ENCODE measurements at places on chromosomes 11 and 22.
A peak's percentile ranks its signal among the peaks of the same experiment; 100 is the strongest.

GRCh38 chr11:125904678-125905077 is 370 bp downstream of the DDX25 start:
- DNase-seq: no peak

- no peak for DNase-seq
Observed at GRCh38 chr11:121334973-121335710, 42.6 kb downstream of the SC5D start.

DNA sequence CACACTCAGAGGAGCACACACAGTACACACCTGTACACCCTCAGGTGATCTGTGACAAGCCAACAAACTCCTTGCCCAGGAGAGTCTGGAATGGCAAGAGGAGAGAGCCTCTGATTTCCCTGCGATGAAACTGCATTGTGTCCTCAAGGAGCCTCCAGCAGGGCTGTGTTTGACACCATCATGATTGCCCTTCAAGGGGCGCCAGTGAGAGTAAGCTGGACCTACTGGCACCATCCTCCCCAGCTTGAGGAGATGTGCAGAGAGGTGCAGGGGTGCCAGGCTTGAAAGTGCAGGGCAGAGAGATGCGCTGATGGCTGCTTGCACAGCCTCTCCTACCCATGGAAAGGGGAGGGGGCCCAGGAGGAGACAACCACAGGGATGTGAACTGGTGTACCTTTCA is 188.8 kb upstream of the CADM1 start:
- DNase-seq: no peak

DNA sequence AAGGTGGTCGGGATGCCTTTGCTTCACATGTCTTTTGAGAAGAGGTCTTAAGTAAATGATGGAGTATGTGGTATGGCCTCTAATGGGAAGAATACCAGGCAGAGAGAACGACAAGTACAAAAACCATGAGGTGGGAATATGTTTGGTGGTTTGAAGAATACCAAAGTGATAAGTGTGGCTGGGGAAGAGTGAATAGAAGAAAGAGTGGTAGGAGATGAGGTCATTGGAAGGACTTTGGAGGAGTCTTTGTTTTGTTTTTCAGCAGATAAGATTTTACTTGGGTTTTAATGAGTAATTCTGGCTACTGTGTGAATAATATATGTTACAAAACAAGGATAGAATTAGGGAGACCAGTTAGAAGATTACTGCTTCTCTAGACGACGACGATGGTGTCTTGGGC is 515.4 kb downstream of the RAB38 start:
- DNase-seq: no peak

GRCh38 chr11:70420008-70420464 is 21.7 kb downstream of the CTTN start:
- DNase-seq: no peak

GRCh38 chr22:35947794-35948425 is 80.7 kb downstream of the RBFOX2 start:
- no peak for DNase-seq

DNA sequence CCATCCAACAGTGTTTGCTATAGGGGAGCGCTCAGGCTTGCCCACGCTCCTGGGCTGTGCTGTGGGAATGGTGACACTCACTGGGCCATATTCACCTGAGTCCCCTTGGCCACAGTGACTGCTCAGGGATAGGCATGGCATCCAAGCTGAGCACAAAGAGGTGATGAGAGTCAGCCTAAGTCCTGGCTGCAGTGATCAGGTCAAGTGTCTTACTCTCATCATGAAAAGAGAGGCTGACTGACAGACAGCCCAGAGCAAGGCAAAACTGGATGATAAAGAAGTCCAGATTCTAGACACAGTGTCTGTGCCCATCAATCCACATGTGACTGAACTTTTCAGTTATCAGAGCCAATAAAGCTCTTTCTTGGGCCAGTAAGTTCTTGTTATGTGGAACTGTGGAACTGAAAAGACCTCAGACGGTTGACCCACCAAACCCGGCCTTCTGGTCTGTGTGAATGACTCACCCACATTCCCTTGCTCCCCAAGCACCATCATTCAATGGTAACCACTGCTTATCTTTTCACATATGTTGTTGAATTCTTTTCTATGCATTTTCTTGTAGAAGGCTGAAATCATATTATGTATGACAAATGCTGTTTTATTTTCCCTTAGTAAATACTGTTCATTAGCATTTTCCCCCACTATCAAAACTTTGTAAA is 43.2 kb upstream of the YPEL1 start:
- DNase-seq: no peak

GRCh38 chr22:50571264-50572175 is 6.7 kb downstream of the CPT1B start:
- DNase-seq: no peak

GRCh38 chr11:128559496-128560103 is 27.8 kb downstream of the ETS1 start:
- no peak for DNase-seq

DNA sequence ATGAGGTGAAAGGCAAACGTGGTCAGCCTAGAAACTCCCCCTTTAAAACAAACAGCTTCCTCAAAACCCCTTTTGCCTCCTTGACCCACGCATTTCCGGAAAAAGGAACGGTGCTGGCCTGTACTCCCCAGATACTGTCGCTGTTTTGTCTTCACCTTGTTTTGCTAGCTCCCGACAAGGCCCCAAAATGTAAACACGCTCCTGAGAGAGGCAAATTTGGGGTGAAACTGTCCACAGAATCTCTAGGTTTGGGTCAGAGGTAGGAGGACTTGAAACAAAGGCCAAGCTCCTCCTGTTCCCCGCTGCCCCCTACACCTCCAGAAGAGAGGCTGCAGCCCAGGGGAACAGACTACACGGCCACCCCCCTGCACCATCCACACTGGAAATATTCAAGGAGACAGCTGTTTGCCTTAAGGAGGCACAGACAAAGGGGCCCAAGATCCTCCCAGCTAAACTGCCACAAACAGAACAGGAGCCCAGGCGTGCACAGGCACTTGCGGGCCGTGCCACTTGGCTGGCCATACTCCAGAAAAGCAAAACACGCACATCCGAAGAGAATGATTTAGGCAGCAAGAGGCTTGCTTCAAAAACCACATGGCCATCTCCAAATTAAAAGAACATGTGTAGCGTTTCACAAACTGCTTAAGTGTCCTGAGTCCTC is 160.5 kb upstream of the GRK3 start:
- peak; percentile 61 for DNase-seq

DNA sequence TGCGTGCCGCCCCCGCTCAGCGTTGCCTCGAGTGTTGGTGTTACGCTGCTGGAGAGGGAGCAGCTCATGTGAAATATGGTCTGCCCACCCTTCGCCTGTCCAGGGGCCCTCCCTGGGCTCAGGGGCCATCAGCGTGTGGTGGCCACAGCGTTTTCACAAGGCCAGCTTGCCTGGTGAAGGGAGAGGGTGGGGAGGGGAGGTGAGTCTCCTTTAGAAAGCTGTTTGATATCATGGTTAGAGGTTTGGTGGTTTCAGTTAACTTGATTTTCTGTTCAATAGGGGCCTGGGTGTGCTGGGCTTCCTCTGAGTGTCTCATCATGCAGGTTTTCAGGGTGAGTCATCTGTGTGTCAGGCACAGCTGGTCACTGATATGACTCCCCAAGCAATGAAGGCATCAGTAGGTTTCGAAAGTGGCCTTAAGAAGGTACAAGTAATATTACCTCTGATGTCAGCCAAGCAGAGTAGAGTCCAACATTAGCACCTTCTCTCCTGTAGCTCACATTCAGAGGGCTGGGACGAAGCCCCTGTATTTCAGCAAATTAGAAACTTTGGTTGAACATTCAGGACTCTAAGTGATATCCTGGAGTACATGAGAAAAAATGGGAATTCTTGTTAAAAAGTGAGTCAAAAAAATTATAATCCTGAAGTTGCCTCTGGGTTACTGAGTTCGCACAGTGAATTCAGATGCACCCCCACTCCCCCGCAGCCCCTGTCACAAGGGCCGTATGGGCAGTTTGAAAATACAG is 172.5 kb downstream of the TBC1D22A start:
- peak; percentile 51 for DNase-seq

DNA sequence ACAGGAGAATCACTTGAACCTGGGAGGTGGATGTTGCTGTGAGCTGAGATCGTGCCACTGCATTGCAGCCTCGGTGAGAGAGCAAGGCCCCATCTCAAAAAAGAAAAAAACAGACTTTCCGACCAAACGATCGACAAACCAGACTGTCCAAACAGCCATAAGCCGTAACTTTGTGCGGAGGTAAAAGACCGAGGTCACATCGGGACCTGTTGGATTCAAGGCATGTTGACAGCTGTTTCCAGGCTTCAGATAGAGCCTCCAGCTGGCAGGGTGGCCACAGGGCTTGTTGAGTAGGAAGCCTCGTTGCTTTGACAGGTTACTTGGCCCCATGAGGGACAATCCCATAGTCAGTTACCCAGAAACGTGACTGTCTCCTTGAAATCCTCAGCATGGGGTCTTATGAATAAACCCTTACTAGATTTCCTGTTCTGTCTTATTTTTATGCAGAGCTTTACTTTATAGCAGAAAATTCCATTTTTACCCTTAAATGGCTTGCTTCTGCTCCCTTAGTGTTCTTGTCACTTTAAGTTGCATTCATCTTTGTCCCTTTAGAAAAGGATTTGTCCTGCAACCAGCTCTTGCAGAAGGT is 22.3 kb downstream of the PPARA start:
- DNase-seq: no peak

- no peak for DNase-seq
Observed at GRCh38 chr11:102582140-102582539, 43.0 kb downstream of the MMP20 start.

DNA sequence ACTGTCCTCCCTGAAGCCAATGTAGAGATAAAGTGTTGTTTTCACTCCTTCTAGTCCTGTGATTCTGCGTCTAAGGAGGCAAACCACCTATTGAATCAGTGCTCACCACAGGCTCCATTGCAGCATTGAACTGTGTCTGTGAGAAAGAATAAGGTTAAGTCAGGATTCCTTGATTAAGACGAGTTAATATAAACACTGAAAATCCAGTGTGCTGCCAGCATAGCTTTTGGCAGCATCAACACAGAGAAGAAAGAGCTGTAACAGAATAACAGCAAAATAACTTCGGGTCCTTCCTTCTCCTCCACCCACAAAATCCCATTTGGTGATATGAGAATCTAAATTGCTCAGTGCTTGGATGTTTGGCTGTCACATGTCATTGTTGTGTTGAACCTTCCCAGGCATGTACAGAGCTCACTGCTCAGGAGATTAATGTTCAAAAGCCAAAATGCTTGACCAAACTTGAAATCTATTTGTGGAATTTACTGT is 185.2 kb upstream of the DDI1 start:
- no peak for DNase-seq

DNA sequence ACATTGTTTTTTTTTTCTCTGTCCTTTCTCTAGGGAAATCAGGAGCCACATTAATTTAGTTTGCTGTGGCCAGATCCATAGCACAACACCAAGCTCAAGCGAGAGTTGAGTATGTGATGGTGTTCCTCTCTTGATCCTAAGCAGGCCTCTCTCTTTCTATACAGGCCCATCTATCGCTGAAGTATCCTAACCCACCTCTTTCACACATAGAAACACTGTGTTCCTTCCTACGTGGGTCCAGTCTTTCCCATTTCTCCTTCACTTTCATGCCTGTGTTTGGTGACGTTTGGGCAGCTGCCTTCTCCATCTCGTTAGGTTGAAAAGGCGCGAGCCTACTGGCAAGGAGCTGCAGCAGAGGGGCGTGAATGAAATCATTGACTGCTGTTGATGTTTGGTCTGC is 2.4 kb downstream of the PACS1 start:
- no peak for DNase-seq

GRCh38 chr11:48025984-48026340 is 45.6 kb downstream of the PTPRJ start:
- no peak for DNase-seq

DNA sequence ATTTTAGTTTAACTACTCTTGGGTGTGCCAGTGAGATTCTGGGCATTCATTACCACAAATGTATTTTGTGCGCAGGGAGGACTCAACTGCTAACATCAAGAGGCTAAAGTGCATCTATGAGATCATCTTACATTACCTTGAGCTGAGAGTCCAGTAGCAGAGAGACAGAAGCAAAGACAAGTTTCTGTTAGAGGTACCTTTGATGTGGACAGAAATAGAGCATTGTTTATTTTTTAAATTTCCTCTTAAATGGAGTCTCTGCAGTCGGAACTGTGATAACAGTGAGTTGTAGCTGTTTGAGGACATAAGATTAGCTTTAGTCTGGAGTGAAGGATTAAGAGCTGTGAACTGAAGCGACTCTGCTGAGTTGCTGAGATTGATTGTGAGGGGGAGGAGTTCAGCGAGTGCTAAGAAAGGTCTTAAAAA is 297.0 kb downstream of the CADM1 start:
- DNase-seq: no peak

DNA sequence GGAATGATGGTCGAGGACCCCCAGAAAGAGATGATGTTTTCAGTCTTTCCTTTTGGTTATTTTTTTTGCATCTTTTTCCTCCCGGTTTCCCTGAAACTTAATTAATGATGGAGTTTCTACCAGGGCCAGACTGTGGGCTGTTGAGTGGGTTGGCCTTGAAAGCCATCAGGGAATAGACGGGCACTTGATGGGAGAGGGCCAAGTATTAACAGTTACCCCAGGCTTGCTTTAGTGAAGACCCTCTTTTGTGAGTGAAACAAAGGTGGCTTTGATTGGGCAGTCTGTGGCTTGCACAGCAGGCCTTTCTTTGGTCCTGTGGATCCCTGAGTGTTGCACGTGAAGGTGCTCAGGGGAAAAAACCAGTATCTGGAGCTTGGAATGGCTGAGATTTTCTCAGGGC is 56.9 kb downstream of the AMOTL1 start:
- DNase-seq: no peak

DNA sequence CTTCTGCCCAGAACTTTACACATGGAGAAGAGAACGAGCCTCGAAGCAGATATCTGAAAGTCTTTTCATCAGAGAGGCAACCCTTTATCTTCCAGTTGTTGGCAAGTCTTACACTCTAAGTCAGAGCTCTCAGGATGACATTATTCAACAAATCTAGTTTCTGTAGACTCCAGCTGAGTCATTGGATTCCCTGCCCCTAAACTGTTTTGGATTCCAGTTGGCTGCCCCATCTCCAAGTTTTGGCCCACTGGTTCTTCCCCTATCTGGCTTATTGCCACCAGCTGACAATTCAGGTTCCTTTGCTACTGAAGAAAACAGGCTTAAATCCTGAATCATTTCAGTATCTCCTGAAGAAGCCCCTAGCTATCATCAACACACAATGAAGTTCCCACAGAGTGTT is 14.2 kb downstream of the SAAL1 start:
- DNase-seq: no peak

- no peak for DNase-seq
Observed at GRCh38 chr22:31602259-31602952, 59.6 kb downstream of the PISD start.

DNA sequence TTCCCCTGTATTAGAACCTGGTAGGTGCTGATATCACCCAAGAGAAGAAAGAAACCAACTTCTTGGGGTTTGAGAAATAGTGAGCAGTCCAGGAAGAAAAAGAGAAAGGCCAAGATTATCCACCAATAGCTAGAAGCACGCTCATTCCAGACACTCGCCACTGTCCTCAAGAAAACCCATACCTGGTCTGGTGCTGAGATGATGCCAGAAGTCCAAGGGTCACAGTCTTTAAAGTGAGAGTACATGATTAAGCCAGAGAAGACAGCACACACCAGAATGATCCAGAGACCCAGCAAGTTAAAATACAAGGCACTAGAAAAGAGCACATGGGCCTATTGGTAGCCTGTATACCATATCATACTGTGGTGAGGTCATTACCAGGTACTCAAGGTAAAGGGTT is 23.6 kb downstream of the SLC5A12 start:
- DNase-seq: no peak

All from activated CD8-positive, alpha-beta memory T cell treated with anti-CD3 and anti-CD28 coated beads for 24 hours (primary cell).